ENCODE measurements at places on chromosomes 11 and 22. TPM values are rescaled to one million over a fixed set of nuclear protein-coding genes. Genes with fewer than 3 reads are reported as not detected.

The SVIP gene
- 18.6 TPM for total RNA-seq

The H19 gene
- total RNA-seq = 10.5 TPM

The MS4A3 gene
- not detected for total RNA-seq

The OR51B2 gene
- total RNA-seq = 17.1 TPM

- H3K36me3 ChIP-seq = no peaks in the 10 kb centered on the region
- no peak overlapping the region for H3K4me3 ChIP-seq
- no peaks in the 10 kb centered on the region for H3K27me3 ChIP-seq
- peaks cover 28% of the 10 kb centered on the region for H3K4me1 ChIP-seq
- DNase-seq = no peak
- H3K27ac ChIP-seq = no peak overlapping the region
Measured at GRCh38 chr11:35820614-35821013, 123.2 kb upstream of the LDLRAD3 start.

DNA sequence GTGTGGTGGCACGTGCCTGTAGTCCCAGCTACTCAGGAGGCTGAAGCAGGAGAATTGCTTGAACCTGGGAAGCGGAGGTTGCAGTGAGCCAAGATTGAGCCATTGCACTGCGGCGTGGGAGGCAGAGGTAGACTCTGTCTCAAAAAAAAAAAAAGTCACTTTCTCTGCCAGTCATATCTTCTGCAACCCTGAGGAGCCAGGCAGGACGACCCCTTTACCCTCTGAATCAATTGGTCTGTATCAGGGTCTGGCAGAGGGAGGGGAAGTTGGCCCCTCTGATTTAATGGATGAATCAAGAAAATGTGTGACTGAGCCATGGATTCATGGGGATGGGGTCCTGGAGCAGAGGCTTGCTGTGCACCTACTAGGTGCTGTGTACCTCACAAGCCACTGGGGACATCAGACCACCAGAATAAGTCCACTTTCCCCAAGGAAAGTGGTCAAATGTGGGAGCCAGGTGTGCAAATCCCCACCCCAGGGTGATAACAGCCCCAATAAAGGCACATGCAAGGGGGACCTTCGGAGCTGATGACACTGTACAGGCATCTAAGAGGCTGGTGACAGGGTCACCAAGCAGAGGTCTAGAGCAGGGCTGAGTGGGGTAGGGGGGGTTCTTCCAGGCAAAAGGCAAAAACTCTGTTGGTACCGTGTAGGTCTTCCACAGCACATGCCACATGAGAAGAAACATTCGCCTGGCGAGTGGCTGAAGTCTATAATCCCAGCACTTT, 29.0 kb downstream of the TXN2 start:
- H3K27me3 ChIP-seq = no peaks in the 10 kb centered on the region
- no peak overlapping the region for H3K4me3 ChIP-seq
- DNase-seq = no peak
- peaks cover 48% of the 10 kb centered on the region for H3K4me1 ChIP-seq
- H3K36me3 ChIP-seq = no peaks in the 10 kb centered on the region
- peak overlapping the region; percentile 50 for H3K27ac ChIP-seq

DNA sequence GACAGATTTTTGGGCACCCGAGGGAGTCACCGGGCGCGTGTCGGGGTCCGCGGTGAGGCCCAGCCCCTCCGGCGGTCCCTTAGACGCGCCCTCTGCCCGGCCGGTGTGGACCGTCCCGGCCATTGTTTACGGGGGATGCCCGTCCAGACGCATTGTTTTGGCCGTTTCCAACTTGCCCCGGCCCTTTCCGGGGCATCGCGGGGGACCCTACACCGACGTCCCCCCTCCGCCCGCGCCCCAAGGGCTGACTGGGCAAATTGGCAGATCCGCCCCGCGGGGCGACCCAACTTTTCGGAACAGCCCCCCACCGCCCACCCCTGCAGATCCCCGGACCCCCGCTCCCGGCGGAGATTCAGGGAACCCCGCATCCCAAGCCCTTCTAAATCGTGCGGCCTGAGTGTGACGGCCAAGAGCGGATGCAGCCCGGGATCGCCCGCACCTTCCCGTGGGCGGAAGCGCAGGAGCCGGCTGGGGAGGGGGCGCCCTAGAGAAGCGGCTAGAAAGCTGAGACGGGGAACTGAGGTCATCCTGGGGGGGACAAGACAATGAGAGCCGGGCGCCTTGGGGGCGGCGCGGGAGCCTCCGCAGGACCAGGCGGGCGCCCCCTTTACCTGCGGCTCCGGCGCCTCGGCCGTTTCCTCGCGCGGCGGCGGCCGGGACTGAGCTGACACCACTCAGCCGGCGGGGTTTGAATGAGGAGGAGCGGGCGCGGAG, 17.1 kb upstream of the CCT8L2 start:
- H3K4me3 ChIP-seq = no peak overlapping the region
- H3K27ac ChIP-seq = no peak overlapping the region
- H3K4me1 ChIP-seq = no peaks in the 10 kb centered on the region
- no peaks in the 10 kb centered on the region for H3K27me3 ChIP-seq

DNA sequence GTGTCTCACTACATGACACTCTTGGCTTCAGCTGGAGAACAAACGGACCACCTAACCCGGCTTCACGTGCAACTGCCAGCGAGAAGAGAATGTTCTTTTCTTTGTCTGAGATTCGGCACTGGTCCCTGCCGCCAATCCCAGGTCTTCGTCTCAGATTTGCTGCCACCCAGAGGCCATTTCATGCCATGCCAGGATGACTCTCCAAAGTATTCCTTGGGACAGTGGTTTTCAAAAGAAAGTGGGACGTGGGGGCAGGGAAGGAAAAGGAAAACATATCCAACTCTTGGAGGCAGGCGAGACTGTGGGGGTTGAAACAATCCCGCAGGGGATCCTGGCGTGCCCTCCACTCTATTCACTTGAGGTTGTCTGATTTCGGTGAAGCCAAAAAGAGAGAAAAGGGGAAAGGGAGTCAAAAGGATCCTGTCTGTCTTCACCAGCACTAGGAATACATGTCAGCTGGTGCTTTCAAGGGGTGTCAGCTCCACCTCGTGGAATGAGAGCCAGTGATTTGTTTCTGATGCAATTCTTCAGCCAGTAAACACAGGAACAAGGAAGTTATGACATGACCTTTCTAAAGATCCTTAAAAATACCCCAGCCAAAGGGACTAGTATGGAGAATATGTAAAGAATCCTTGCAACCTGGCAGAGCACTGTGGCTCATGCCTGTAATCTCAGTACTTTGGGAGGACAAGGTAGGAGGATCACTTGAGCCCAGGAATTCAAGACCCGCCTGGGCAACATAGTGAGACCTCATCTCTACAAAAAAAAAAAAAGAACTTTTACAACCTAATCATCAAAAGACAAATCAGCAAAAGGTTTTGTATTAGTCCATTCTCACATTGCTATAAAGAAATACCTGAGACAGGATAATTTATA, 41.0 kb upstream of the APLNR start:
- peak; percentile 69 for DNase-seq
- no peaks in the 10 kb centered on the region for H3K36me3 ChIP-seq
- H3K4me1 ChIP-seq = peaks cover 15% of the 10 kb centered on the region
- H3K4me3 ChIP-seq = peak overlapping the region; percentile 54

GRCh38 chr11:27700351-27701301, at the start of gene BDNF:
BDNF (minus strand) TSS chr11:27700455; CDS start chr11:27658564, 41,891 bp downstream.
- peak within 1 kb of the TSS; percentile 86 for H3K4me3 ChIP-seq
- no peak for DNase-seq
- H3K4me1 ChIP-seq = peaks cover 40% of the 10 kb centered on the region
- peak within 1 kb of the TSS; percentile 89 for H3K27ac ChIP-seq
- H3K36me3 ChIP-seq = 0 out of 2 replicates have a peak, but pooled peaks cover 5% of the 10 kb centered on the region

DNA sequence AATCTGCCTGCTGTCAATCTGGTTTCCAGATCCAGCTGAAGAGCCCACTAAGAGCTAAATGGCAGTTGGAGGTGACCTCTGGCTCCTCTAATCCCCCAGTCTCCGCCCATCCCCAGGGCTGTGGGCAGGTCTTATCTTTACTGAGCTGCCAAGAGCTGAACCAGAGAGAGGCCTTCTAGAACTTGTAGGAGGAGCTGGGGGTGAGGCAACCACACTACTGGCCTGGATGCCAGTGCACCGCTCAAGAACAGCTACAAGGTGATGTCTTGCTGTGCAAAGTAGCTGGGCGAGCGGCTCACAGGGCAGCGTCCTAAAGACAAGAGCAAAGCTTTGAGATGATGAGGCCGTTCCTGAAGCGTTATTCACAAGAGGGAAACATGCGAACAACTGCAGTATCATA, 374.6 kb downstream of the CTTN start:
- no peaks in the 10 kb centered on the region for H3K27me3 ChIP-seq
- no peak overlapping the region for H3K4me3 ChIP-seq
- DNase-seq = no peak

- H3K4me1 ChIP-seq = peaks cover 24% of the 10 kb centered on the region
- no peaks in the 10 kb centered on the region for H3K27me3 ChIP-seq
- no peak overlapping the region for H3K4me3 ChIP-seq
- no peak overlapping the region for H3K27ac ChIP-seq
- DNase-seq = peak; percentile 32
- no peaks in the 10 kb centered on the region for H3K36me3 ChIP-seq
Measured at GRCh38 chr11:2531277-2531986, 86.6 kb downstream of the KCNQ1 start.

DNA sequence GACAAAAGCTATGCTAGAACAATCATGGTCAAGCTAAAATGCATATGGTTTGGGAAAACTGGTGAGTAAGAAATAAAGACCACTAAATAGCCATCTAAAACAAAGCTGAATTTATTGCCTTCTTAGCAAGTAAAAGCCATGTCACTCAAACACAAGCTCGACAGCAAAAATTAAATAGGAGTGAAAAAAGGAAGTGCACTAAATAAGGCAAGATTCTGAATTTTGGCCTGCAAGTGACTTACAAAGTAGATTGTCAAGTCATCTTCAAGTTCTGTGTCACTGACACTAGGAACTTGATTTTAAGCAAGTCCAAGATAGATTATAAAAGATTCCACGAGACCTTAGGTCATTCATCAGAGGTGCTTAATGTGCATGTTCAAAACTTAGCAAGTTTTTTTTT, 27.4 kb downstream of the TUG1 start:
- no peaks in the 10 kb centered on the region for H3K36me3 ChIP-seq
- H3K4me3 ChIP-seq = no peak overlapping the region
- DNase-seq = no peak
- no peaks in the 10 kb centered on the region for H3K4me1 ChIP-seq

GRCh38 chr11:123482218-123482617, 52.1 kb downstream of the GRAMD1B start:
- H3K27me3 ChIP-seq = no peaks in the 10 kb centered on the region
- no peak overlapping the region for H3K4me3 ChIP-seq
- no peaks in the 10 kb centered on the region for H3K4me1 ChIP-seq
- H3K36me3 ChIP-seq = no peaks in the 10 kb centered on the region
- no peak overlapping the region for H3K27ac ChIP-seq

DNA sequence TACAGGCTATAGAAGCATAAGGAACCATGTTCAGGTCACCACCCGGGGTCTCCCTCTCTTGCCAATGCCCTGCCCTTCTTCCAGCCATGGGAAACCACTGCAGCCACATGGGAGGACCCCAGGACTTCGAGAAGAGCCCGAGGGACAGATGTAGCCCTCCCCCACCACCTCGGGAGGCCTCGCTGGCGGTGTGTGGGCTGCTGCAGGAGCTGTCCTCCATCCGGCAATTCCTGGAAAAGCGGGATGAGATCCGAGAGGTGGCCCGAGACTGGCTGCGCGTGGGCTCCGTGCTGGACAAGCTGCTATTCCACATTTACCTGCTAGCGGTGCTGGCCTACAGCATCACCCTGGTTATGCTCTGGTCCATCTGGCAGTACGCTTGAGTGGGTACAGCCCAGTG, 14.5 kb downstream of the HTR3A start:
- peaks cover 62% of the 10 kb centered on the region for H3K27me3 ChIP-seq
- H3K4me3 ChIP-seq = no peak overlapping the region
- H3K4me1 ChIP-seq = no peaks in the 10 kb centered on the region
- no peaks in the 10 kb centered on the region for H3K36me3 ChIP-seq
- no peak for DNase-seq

GRCh38 chr11:71979602-71980001, 19.1 kb upstream of the IL18BP start:
- DNase-seq = no peak
- H3K4me1 ChIP-seq = no peaks in the 10 kb centered on the region
- H3K27me3 ChIP-seq = no peaks in the 10 kb centered on the region
- no peak overlapping the region for H3K27ac ChIP-seq

GRCh38 chr22:45397806-45398205, 15.6 kb downstream of the SMC1B start:
- no peak overlapping the region for H3K27ac ChIP-seq
- H3K4me3 ChIP-seq = no peak overlapping the region
- no peak for DNase-seq

DNA sequence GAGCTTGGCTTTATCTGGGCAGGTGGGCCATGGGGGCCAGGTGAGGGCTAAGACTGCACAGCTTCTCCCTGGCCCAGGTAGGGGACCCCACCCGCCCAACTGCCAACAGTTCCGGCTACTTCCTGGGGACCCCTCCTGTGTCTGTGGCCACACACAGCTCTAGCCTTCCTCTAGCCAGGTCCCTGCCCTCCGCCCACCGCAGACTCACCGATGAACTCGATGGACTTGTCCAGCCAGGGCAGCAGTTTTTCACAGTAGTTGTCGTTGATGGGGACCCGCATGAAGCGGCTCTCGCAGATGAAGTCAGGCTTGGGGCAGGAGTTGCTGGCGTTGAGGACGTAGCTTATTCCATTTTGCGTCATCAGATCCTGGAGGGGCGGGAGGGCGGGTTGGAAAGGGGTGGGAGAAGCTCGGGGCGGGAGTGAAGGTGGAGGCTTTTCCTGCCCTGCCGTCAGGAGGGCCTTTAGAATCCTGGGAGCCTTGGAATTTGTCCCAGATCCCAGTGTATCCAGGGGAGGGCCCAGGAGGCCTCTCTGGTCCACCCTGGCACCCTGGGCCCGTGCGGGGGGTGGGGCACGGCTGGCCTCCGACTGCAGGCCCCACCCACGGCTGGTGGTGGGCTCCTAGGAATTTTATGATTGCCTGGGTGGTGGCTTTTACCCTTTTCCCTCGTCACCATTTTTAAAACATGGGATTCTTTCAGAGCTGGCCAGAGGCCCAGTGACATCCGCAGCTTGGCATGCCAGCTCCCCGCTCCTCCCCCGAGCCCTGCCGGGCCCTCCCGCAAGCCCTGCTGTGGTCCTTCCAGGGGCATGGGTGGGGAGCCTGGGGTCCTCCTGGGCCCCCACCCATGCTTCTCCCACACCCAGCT, 13.9 kb downstream of the DUSP8 start:
- peaks cover 42% of the 10 kb centered on the region for H3K4me1 ChIP-seq
- no peaks in the 10 kb centered on the region for H3K36me3 ChIP-seq
- H3K27me3 ChIP-seq = no peaks in the 10 kb centered on the region

- H3K4me1 ChIP-seq = peaks cover 6% of the 10 kb centered on the region
- H3K4me3 ChIP-seq = peak overlapping the region; percentile 59
- H3K36me3 ChIP-seq = no peaks in the 10 kb centered on the region
- H3K27me3 ChIP-seq = no peaks in the 10 kb centered on the region
- no peak for DNase-seq
Measured at GRCh38 chr22:37420686-37421467, 6.4 kb downstream of the ELFN2 start.

- no peaks in the 10 kb centered on the region for H3K4me1 ChIP-seq
- H3K4me3 ChIP-seq = no peak overlapping the region
- no peak for DNase-seq
- no peaks in the 10 kb centered on the region for H3K36me3 ChIP-seq
Measured at GRCh38 chr11:15944460-15944859, 411.9 kb downstream of the SOX6 start.

Measured in HCT116 (cell line).